ENCODE measurements at places on chromosomes 16 and 17.

- DNase-seq: no peak
Observed at GRCh38 chr16:19874026-19874425, 10.6 kb downstream of the GPRC5B start.

DNA sequence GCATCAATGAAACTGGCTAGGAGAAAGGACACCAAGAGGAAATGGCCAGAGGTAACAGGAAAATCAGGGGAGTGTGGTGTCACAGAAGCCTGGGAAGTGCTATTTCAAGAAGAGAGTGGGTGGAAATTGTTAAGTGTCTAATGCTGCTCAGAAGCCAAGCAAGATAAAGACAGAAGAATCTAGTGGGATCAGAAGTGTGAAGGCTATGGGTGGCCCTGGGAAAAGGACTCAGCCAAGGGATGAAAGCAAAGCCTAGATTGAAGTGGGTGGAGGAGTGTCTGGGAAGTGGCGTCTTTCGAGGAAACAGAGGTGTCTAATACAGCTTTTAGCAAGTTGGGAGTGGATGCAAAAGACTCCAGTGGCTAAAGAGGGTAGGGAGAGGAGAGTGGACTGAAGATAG, 13.4 kb downstream of the PDZD9 start:
- DNase-seq: no peak

- peak; percentile 84 for DNase-seq
Observed at GRCh38 chr16:48499923-48500381, 110.0 kb downstream of the N4BP1 start.

DNA sequence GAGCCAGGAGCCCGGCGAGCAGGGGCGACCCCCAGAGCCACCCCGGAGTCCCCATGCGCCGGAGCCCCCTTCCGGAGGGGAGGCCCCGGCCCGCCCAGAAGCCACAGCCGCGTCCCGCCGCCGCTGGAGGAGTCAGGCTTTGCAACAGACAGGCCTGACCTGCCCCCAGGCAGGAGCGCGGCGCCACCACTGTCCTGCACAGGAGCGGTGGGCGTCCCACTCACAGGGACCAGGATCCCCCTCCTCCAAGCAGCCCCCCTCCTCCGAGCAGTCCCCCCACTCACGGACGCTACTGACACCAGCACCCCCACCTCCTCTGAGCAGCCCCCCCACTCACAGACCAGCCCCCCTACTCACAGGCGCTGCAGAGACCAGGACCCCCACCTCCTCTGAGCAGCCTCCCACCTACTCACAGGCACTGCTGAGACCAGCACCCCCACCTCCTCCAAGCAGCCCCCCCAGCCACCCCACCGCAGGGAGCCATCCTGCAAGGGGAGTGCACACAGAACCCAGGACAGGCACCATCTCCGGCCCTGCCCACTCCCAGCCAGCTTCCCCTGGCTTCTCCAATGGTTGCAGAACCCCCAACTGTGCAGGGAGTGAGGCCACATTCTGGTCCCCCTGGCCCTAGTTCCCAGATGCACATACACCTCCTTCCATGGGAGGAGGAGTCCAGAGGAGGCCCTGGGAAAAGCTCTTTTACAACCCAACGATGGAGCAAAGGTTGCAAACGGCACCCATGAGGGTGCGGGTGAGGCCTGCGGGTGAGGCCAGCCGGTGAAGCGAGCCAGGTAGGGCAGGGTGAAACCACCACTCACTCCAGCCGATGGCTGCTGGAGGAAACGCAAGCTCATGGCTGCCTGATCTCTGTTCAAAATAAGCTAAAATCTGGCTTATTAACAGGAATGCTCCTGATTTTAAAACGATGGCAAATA, 69.9 kb downstream of the ABR start:
- no peak for DNase-seq

DNA sequence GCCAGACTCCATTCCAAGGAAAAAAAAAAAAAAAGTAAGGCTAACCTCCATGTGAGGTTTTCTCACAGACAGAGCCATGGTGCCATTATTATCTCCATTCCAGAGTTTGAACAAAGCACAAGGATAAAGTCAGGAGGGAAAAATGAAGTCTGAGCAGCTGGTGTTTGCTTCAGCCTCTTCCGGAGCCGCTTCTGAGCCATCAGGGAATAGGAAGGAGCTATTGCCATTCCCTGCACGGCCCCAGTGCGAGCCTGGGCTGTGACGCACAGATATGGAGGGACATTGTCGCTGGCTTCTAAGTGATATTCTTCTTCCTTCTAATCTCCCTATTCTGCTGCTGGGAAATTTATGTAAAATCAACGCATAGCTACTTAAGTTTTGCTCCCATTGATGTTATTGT, 69.5 kb upstream of the PIRT start:
- DNase-seq: no peak

DNA sequence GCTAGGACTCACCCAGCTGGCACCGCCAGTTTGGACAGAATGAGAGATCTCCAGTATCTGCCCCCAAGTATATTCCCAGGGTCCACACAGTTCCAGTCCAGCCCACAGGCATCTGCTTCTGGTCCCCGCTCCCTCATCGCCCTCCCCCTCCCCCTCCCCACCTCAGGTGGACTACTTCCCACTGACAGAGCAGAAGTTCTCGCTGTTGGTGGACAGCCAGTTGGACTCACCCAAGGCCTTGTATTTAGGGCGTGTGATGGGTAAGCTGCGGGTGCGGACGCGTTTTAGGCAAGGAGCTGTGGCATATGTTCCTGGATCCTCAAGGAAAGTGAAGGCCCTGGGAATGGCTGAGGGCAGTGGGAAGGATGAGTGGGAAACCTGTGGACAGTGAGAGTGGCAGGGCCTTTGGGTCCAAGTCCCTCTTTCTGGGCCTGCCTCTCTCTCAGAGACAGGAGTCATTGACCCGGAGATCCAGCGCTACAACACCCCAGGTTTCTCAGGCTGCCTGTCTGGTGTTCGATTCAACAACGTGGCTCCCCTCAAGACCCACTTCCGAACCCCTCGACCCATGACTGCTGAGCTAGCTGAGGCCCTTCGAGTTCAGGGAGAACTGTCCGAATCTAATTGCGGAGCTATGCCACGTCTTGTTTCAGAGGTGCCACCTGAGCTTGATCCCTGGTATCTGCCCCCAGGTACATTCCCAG, 14.9 kb downstream of the CNTNAP1 start:
- no peak for DNase-seq

DNA sequence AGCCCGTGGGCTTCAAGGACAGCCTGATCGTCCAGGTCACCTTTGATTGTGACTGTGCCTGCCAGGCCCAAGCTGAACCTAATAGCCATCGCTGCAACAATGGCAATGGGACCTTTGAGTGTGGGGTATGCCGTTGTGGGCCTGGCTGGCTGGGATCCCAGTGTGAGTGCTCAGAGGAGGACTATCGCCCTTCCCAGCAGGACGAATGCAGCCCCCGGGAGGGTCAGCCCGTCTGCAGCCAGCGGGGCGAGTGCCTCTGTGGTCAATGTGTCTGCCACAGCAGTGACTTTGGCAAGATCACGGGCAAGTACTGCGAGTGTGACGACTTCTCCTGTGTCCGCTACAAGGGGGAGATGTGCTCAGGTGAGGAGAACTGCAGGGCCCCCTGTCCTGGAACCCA, 31.5 kb upstream of the EFCAB13 start:
- no peak for DNase-seq

GRCh38 chr17:74851612-74852236, 8.0 kb downstream of the GRIN2C start:
- DNase-seq: no peak

GRCh38 chr17:38604479-38605403, 1.0 kb downstream of the SRCIN1 start:
- DNase-seq: no peak

DNA sequence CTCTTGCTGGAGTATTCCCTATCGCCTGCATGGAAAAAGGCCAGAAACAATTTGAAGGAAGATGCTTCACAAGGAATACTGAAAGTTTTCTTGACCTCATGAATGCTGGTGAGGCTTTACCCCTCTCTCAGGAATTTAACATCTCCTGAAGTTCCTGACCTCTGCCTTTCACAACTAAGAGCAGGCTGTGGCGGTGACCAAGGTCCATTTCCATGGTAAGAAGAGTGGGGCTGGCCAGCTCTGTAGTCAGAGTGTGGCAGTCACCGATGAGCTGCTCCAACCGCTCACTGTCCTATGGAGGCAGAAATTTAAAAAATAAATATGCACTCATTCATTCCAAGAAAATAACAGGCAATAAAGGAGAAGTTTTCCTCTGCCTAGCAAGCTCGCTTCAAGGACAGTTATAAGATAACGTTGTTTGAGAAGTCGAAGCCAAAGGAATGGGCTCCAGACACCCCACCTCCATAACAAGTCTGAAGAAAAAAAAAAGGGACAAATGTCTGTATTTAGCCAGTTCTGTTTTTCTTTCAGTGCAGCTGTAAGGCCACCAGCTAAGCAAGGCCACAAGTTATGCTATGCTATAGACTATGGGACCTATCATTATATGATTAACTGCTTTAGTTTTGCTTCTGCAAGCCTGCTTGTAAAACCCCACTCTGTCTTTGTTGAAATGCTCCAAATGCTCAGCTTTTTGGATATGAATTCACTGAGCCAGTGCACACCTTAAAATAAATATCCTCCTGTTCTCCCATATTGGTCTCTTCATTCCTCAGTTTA, 6.0 kb upstream of the CCL4L2 start:
- no peak for DNase-seq

GRCh38 chr17:49939318-49939717, 29.7 kb upstream of the DLX4 start:
- DNase-seq: no peak

- no peak for DNase-seq
Observed at GRCh38 chr17:35069311-35069710, 5.8 kb upstream of the RFFL start.

- DNase-seq: no peak
Observed at GRCh38 chr17:82495844-82496528, 23.5 kb upstream of the FOXK2 start.

- DNase-seq: no peak
Observed at GRCh38 chr17:66398617-66399016, 96.2 kb downstream of the PRKCA start.

GRCh38 chr16:3155972-3156371, 21.1 kb downstream of the ZNF213 start:
- no peak for DNase-seq

GRCh38 chr17:18246880-18247612, 11.5 kb downstream of the FLII start:
- DNase-seq: no peak

- DNase-seq: no peak
Observed at GRCh38 chr17:46911311-46911710, 11.6 kb upstream of the GOSR2 start.

- no peak for DNase-seq
Observed at GRCh38 chr17:42163113-42163512, 8.3 kb upstream of the RAB5C start.

DNA sequence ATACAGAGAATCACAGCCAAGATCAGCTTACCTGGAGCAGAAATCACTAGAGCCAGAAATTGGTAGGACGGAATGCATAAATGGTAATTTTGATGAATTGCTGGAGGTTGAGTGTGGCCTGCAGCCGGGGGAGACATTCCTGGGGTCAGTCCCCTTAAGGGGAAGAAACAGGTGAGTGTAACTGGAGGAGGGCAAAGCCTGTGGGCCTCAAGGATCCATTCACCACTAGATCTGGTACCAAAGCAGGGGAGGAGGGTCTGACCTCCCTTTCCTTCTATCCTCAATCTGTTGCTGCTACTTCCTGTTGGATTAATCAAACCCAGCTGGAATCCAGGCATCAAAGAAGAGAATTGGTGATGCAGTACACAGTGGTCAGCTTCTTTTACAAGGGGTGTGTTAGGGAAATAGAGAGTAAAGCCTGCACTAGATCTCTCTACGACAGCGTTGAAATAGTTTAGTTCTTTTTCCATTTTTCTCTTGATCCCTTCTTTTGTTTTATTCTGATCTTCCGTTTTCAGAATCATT, 8.6 kb upstream of the ABCA9 start:
- no peak for DNase-seq

DNA sequence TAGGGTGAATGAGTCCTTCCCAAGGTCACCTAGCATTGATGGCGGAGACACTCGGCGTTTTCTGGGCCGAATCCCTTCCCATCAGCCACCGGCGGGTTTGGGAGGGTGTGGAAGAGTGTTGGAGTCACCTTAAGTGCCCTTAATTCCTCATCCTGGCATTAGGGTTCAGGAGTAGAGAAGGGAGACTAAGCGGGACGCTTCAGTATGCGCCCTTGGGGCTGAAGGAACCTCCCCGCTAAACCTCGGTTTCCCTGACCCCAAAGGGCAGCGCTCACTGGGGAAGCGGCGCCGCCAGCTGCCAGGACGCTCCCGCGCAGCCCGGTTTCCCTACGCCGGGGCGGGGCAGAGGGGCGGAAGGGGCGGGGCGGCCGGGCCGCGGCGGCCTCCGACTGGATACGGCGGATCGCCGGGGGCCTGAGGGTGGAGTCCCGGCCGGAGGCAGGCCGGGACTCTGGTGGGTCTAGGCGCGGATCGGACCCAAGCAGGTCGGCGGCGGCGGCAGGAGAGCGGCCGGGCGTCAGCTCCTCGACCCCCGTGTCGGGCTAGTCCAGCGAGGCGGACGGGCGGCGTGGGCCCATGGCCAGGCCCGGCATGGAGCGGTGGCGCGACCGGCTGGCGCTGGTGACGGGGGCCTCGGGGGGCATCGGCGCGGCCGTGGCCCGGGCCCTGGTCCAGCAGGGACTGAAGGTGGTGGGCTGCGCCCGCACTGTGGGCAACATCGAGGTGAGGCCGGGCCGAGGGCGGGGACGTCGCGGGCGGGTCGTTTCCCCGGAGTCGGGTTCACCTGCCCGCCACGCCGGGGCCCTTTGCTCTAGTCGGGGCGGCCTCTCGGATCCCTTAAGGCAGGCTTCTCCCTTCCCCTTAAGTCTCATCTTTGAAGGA, at the start of gene DHRS11:
DHRS11 (plus strand) TSS at position 446 of the 882 bp plus-strand sequence; CDS start at position 577, 131 bp downstream.
- no peak for DNase-seq

DNA sequence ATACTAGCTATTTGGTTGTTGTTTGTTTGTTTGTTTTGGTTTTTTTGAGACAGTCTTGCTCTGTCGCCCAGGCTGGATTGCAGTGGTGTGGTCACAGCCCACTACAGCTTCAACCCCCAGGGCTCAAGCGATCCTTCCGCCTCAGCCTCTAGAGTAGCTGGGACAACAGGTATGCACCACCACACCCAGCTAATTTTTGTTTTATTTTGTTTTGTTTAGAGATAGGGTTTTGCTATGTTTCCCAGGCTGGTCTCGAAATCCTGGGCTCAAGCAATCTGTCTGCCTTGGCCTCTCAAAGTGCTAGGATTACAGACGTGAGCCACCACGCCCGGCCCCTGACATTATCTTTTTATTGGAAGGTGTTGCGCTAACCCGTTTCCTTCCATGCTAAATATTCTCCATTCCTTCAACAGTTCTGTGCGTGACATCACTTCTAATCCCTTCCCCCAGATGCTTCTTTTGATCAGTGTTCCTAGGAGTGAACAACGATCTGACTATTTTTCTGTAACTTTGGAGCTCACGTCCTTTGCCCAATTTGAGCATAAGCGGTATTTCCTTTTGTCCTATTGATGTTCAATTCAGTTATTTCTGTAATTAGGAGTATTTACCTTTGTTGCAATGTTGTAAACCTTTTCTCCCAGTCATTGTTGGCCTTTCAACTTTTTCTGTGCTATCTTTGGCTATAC, 30.2 kb upstream of the EMP2 start:
- no peak for DNase-seq

GRCh38 chr17:48486557-48486956, 44.3 kb downstream of the HOXB1 start:
- DNase-seq: peak; percentile 97

Measured in AG04449 (cell line).